Right renal pelvis (tissue), 4 donors: ENCODE measurements at places on chromosomes 6 and 20.

- DNase-seq = no peak
Measured at GRCh38 chr6:108805611-108806167, 42.5 kb upstream of the ARMC2 start.

GRCh38 chr6:3455569-3456394, 1.1 kb downstream of the SLC22A23 start:
- DNase-seq = no peak

DNA sequence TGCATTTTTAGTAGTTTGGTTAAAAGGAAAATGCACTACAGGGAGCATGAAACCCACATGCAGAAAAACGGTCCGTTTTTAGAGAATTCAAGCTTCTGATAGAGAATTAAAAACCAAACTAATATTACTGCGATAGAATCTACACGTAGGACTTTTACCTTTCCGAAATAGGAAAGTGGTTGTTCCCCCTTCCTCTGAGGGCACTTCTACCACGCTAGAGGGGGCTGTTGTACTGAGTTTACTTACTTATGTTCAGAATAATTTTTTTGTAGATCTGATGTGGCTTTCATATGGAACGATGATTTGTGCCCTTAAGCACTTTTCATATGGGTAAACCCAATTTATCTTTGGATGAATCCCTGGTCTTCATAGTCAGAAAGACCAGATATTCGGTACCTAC, 264.3 kb upstream of the PLN start:
- no peak for DNase-seq

- DNase-seq = no peak
Measured at GRCh38 chr20:23625236-23625964, 12.4 kb downstream of the CST3 start.

GRCh38 chr6:100440935-100441334, 23.8 kb downstream of the SIM1 start:
- DNase-seq = no peak

DNA sequence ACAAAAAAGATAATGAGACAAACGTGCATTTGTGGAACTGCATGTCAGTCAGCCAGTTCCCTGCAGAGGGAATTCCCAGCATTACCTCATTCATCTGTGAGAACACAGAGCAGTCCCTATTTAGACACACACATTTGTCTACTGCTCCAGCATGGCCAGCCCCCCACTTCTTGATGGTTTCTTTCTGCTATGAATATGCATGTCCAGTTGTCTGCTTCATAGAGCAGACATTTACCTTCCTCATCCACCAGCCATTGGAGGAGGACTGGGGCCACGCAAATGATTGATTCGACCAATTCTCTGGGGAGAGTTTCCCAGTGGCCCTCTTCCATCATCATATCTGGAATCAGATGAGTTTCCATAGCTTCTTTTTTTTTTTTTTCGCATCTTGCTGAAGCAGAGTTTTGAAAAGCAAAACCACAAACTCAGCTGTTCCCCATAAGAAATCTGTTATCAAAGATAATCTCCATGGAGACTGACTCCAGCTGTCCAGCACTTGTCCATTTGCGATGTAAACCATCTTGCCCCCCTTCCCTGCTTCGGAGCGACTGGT, 11.8 kb downstream of the ENPP1 start:
- no peak for DNase-seq

GRCh38 chr6:24401458-24401857, 1.3 kb upstream of the MRS2 start:
- no peak for DNase-seq

DNA sequence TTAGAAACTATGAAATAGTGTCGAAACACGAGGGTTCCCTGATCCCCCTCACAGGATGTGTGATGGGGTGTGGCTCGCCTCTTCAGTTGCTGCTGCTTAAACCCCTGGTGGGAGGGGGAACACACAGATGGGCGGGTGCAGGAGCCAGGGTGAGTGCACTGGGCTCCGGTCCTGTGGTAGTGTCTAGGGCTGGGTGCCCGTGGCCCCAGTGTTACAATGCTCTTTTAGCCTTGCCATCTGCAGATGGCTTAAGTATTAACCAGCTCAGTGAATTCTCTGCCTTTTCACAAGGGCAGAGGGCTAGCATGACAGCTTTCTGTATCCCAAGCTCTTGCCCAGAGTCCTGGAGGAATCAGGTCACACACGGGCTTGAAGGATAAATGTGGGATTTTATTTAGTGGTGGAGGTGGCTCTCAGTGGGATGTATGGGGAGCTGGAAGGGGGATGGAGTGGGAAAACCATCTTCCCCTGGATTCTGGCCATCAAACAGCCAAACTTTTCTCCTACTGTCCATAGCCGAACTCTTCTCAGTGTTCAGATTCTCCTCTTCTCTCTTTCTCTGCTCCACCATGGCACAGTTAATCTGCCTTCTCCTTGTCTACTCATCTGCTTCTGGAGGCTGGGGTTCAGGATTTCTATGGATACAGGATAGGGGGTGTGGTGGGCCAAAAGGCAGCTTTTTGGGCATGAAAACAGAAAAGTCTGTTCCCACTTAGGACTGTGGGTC, 659.0 kb downstream of the EPM2A start:
- no peak for DNase-seq

DNA sequence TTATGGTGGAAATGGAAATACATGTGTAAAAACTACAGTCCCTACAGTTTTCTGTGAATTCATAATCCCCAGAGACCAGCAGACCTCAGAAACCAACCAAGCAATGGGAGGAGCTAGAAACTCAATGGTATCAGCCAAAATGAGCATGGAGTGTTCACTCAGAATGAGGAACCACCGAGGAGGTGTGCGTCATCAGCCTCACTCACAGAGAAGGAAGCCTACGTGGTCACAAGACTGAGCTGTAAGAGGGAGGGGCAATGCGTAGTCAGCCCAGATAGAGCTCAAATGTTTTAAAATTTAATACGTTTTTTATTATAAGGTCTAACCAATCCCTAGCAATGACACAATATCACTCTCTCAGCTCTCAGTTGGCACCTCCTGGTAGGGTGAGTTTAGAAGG, 17.4 kb downstream of the MYLK4 start:
- DNase-seq = no peak

GRCh38 chr6:21594416-21595281, 1.1 kb downstream of the SOX4 start:
- DNase-seq = no peak

DNA sequence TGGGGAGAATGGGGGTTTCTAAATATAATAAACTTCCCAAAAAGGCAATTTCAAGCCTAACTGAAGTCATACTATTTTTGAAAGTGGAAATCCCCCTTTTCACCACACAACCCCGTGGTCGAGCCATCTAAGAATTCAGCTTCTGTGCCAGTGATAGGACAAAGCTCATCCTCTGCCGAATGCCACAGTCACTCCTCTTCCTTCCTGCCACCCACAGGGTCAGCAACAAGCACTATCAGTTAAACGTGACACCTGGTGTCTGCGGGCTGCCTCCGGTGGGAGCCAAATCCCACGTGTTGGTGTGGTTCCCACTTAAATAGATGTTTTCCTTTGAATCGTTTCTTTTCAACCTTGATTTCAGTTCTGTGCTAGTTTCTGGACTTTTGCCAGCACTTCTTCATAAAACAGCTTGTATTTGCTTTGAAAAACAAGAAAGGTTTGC, 60.7 kb downstream of the TNFAIP3 start:
- DNase-seq = no peak

- DNase-seq = peak; percentile 88
Measured at GRCh38 chr6:32195902-32196681, 3.6 kb upstream of the GPSM3 start.

GRCh38 chr6:106199998-106200397, 113.9 kb downstream of the PRDM1 start:
- no peak for DNase-seq

DNA sequence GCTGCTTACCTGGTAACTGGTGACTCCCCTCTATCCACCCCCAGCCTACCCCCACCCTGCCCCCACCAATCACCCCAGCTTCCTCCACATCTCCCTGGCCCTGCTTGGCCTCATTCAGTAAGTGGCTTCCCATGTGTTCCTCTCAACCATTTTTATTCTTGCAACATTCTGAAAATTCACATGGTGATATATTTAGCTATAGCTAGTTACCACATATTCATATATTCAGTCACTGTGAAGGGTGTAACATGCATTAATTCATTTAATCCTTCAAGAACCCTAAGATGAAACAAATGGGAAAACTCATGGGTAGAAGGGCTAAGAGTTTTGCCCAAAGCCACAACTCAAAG, 95.4 kb upstream of the CEP85L start:
- DNase-seq = no peak

GRCh38 chr6:70834520-70834919, 122.3 kb downstream of the B3GAT2 start:
- no peak for DNase-seq

GRCh38 chr6:151609146-151609902, 115.5 kb downstream of the CCDC170 start:
- peak; percentile 44 for DNase-seq

DNA sequence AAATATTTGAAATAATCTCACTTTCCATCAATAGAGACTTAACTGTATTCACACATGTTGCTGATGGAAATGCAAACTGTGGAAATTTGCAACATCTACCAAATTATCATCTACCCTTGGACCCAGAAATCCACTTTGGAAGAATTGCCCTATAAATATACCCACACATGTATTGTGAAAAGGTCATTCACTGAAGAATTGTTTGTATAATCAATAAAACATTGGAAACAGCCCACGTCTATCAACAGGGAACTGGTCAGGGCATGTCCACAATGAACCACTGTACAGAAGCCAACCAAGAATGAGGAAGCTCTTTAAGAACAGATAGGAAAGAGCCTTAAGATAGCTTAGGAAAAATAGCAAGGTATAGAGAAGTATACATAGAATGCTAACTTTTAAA, 36.2 kb downstream of the PXDC1 start:
- DNase-seq = no peak

DNA sequence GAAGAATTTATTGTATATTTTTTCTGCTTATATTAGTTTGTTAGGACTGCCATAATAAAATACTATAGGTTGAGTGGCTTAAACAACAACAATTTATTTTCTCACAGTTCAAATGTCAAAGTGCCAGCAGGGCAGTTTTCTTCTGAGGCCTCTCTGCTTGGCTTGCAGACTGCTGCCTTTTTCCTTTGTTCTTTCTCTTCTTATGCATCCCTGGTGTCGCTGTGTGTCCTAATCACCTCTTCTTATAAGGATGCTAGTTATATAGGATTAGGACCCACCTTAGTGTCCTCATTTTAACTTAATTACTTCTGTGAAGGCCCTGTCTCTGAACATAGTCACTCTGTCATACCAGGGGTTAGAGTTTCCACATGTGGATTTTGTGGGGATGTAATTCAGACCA, 354.4 kb downstream of the NKAIN2 start:
- DNase-seq = no peak

DNA sequence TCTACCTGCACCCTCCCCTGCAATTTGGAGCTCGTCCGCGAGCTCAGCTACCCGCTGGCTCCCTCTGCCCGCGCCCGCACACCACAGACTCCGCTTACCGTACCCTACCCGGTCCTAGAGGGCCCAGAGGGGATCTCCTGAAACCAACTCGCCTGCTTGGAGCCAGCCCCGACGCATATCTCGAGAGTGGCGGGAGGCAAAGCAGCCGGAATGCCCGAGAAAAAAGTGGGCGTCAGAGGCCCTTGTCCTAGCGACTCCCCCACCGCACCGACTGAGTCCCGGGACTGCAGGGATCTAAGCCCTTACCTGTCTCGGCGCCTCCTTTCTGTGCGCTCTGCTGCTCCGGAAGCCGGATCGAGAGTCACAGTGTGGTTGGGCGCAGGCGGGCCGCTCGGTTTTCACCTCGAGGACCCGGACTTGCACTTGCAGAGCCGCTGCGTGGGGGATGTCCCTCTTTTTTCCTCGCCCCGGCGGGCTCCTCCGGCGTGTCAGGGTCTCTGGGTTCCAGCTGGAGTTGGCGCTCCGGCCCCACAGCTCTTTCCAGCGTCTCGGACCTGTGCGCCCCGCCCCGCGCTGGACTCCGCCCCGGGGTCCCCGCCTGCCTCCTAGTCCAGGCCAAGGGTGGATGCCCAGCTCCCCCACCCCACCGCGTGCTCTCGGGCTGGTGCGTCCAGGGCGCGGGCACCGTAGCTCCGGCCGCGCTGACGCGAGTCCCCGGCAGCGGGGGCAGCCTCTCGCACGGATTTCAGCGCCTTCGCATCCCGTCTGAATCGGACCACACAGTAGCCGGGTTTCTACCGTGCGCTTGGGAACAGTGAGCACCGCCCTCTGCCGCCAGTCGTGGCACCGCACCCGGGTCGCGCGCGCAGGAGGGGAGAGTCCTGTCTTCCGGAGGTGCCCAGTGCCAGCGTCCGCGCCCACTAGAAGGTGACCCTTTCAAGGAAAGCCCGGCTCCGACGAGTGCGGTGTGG, at the start of gene PROKR2:
Gene PROKR2 (minus strand): TSS at position 767 of the 971 bp plus-strand sequence. CDS start 2,585 bp downstream, outside the sequence.
- DNase-seq = no peak

DNA sequence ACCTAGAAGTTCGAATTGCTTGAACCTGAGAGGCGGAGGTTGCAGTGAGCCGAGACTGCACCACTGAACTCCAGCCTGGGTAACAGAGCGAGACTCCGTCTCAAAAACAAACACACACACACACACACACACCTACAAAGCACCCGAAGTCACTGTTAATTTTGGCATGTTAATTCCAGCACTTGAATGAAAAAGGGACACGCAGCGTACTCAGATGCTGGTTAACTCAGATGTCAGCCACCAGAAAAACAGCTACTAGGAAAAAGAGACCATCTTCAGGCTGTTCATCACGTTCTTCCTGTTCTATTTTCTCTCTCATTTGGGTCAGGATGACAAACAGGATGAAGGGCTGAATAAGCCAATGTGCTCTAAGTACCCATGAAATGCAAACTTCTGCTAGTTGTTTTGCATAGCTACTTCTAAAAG, 46.9 kb downstream of the BLOC1S5 start:
- no peak for DNase-seq

DNA sequence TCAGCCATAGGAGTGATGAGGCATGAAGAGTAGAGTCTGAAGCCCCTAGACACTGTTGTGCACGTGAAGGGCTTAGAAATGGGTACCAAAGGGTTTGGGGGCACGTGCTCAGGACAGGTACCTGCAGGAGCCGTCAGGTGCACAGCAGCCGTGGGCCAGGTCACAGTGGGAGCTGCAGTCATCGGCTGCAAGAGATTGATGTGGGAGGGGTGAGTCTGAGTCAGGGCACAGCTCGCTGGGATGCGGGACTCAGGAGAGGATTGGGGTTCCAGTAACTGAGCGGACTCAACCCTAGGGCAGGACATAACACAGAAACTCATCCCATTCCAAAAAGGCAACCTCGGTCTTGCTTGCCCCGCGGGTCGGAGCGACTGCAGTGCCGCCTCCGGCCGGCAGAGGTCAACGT, 1.1 kb downstream of the DLK2 start:
- no peak for DNase-seq

DNA sequence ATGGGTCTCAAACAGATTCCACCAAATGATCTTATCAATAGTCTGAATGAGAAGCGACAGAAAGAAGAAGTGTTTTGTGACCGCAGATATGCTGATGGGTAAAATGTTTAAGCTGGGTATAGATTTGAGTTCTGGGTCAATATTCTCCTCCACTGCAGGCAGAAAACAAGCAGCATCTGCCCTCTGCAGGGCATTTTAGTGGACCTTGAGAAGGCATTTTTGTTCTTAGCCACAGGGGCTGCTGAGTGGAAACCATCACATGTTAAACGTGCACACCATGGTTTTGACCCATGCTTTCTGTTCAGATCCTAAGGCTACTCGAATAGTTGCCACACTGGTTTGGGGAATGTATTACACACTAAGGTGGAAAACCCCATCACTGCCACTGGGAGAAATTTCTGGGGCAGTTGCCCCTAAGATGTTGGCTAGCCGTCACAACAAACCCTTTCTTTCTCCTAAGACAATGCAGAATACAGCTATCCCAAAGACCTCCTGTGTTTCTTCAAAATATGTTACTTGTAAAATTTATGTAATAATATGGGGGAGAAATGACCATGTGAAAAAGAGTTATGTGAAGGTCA, 5.5 kb downstream of the POU3F2 start:
- no peak for DNase-seq

- no peak for DNase-seq
Measured at GRCh38 chr6:135449246-135449645, 48.3 kb downstream of the AHI1 start.
